NCI-H1105 (cell line): ENCODE measurements at places on chromosomes 11 and 22.

- peak; percentile 39 for DNase-seq
Measured at GRCh38 chr11:83249972-83250593, 36.1 kb downstream of the CCDC90B start.

DNA sequence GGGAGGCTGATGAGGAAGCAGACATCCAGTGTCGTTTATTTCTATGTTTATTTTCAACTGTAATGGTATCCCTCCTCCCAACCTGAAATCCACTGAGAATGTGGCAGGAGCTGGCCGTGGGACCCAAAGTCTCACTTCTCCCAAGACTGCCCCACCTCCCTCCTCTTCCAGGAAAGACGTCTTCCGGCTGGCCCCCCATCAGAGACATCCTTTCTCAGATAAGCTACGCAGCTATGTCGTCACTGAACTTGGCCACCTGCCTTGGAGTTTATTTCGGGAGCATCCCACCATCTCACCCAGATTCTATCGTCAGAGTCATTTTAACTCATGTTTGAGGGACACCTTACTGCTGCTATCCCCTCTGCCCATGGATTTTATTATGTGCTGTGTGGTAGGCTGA lies 13.9 kb downstream of the TMEM184B start:
- no peak for DNase-seq

GRCh38 chr11:128715691-128716561 lies 22.1 kb downstream of the FLI1 start:
- DNase-seq, result no peak

DNA sequence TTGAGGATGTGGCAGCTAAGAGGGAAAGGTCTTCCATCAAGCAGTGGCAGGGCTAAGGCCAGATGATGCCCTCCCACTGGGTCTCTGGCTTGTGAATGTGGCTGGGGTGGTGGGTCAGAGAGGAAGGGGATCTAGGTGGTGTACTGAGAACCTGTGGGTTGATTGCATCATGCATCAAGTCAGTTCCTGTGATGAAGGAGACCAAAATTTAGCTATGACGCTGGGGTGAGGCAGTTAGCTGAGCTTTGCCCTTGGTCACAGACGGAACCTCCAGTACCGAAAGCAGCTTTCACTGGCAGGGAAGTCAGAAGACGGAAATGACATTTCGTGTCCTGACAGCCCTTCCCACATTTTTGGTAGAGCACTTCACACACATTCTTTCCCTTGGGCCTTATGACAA lies 20.7 kb downstream of the ATG16L2 start:
- DNase-seq, result no peak

GRCh38 chr22:29306835-29307595 lies 565 bp downstream of the GAS2L1 start:
- DNase-seq, result peak; percentile 64
